ENCODE measurements at places on chromosomes 2 and 18.

DNA sequence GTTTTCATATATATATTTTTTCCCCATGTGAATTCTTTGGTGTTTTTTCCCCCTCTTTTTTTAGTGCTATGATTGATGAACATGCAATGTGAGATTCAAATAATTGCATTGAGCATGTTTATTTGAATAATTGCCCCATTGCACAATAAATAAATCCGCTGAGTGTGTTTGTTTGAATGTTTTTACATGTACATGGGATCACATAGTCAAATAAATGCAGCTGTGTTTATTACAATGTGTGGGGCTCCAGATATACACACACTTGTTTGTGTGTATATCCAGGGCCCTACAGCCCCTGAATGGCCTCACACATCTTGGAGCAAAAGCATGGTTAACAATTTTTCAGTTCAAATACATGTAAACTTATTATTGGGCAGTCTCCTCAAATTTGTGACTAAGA is 134.5 kb downstream of the ZEB2 start:
- DNase-seq, result no peak

DNA sequence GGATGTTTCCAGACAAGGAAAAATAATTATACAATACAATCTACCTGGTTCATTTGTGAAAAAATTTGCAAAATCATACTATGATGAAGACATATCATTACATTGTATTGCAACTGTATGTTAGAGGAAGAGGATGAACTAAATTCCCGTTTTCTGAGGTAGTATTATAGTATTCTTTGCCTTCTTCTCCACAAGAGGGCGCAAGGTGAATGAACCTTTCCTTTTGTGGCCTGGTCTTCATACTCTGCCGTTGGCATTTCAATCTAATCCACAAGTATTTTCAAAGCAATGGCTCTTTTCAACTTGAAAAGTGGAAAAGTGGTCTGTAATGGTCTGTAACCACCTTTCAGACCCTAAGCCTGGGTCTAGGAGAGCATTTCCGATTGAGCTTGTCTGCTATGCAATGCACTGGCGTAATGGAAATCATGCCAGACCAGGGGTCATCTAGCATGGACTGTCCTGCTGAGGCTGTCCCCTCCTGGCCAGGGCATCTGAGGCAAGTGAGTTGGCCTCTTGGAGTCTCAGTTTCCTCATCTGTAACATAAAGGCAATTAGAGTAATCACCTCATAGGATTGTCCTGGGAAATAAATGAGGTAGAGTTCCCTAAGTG is 30.8 kb upstream of the ZNF396 start:
- no peak for DNase-seq

DNA sequence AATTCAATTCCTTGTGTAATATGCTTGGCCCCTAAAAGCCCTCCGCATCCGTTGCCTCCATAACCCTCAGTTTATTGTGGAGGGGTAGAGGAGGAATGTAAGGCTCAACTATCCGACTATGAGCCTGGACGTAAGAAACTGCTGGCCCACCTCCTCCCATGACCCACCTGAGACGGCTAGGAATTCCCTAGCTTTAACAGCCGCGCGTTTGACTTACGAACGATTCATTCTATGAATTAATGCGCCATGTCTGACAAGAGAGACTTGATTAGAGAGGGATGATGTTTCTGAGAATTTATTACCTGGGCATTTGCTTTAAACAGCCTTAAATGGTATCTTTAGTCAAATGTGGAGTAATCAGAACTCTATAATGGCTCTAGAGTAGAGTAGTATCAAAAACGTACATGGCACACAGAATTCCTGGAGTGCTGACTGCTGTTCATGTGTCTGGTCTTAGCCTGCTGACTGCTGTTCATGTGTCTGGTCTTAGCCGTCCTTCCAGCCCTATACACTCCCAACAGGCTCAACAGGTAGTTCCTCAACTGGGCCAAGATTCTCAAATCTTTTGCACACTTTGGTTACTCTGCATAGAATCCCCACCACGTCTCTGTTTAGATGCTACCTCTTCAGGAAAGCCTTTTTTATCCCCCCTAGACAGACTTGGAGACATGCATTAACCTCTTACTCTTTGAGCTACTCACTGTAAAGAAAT is 899 bp upstream of the GFPT1 start:
- no peak for DNase-seq

- DNase-seq, result no peak
Observed at GRCh38 chr2:65185012-65185411, 42.6 kb upstream of the ACTR2 start.

DNA sequence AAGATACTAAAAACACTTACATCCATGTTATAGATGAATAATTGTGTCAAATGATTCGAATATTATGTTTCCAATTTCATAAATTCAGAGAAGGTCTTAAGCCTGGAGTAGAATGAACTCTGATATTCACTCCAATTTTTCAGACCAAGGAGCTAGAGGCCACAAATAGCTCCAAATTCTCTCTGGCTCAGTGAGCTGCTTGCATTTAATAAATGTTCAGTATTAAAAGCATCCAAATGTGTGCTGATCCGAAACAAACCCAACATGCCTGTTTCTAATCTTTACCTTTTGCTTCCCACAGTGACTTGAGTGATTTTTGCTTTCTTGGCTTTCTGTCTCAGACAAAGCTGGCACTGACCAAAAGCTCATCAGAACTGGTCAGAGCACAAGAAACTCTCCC is 291.4 kb downstream of the CCDC85A start:
- DNase-seq, result no peak

DNA sequence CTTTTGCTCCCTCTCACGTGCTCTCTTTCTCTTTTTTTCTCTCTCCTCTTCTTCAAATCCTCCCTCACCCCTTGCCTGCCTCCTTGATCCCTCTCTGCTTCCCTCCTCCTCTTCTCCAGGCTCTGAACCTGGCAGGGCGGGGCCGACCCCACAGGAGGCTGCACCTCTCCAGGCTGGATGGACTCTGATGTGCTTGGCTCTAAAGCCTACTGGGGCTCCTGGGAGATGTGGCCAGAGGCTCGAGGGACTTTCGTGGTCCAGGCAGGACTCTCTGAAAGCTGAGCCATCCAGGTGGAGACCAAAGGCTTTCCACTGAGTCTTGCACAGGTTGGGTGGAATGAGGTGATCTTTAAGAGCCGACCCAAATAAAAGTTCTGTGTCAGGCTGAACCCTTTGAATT is 25.4 kb downstream of the DYSF start:
- no peak for DNase-seq

DNA sequence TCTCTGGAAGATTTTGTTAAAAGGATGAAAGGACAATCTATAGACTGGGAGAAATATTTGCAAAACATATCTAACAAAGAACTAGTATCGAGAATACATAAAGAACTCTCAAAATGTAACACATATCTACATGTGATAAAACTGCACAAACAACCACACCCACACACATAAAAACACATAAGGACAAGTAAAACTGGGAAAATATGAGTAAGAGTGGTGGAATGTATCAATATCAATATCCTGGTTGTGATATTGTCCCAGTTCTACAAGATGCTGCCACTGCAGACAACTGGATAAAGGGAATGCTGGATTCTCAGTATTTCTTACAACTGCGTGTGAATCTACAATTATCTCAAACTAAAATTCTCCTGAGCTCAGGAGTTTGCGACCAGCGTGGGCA is 9.3 kb downstream of the VPS4B start:
- no peak for DNase-seq

- DNase-seq, result no peak
Observed at GRCh38 chr2:18267501-18267900, 293.0 kb downstream of the RDH14 start.

DNA sequence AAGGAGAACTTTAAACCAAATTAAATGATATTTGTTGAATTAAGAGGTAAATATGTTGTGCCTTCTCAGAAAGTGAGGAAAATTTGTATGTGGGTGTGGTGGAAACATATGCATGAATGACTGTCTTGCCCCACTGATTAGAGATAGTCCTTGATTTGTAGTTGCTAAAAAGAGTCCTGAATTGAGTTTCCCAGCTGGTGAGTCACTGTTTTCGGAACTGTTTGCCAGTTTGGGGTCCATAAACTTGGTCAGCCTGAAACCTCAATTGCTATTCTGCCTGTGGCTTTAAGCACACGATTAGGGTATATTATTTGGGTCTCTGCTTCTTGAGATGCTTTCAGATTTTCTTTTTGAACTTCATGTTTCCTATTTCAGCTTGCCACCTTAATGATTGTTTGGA is 53.3 kb downstream of the PIKFYVE start:
- DNase-seq, result no peak

DNA sequence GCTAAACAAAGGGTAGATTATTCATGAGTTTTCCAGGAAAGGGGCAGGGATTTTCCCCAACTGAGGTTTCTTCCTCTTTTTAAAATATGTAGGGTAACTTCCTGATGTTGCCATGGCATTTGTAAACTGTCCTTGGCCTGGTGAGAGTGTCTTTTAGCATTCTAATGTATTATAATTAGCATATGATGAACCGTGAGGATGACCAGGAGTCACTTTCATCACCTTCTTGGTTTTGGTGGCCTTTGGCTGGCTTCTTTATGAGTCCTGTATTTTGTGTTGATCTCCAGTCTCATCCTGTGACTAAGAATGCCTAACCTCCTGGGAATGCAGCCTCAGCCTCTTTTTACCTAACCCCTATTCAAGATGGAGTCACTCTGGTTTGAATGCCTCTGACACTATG is 391.0 kb upstream of the LINC00305 start:
- no peak for DNase-seq

GRCh38 chr18:37253394-37254235 is 312.0 kb downstream of the CELF4 start:
- no peak for DNase-seq

- no peak for DNase-seq
Observed at GRCh38 chr2:168277276-168277675, 29.9 kb upstream of the STK39 start.

- no peak for DNase-seq
Observed at GRCh38 chr18:47831351-47831750, 99.1 kb downstream of the SMAD2 start.

- no peak for DNase-seq
Observed at GRCh38 chr18:13984080-13984479, 68.7 kb upstream of the MC2R start.

GRCh38 chr18:74219056-74219455 is 70.7 kb downstream of the TIMM21 start:
- DNase-seq, result no peak

- no peak for DNase-seq
Observed at GRCh38 chr2:23198316-23199114, 186.5 kb upstream of the KLHL29 start.

DNA sequence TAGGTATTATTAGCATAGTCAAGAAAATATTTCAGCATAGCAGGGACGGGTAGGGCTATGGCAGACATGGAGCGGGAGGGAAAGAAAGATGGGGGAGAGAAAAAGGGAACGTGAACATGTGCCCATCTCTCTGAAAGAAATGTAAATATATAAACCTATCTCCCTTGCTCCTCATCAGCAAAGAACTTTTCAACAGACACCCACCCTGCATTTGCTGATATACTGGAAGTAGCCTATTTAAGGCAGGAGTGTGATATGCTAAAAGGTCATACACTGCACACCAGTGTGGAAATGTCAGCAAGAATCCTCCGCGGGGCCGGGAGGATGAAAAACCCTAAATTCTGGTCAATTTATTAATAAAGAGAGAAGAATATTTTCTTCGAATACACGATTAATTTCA is 1.7 kb downstream of the MBOAT2 start:
- DNase-seq, result no peak

DNA sequence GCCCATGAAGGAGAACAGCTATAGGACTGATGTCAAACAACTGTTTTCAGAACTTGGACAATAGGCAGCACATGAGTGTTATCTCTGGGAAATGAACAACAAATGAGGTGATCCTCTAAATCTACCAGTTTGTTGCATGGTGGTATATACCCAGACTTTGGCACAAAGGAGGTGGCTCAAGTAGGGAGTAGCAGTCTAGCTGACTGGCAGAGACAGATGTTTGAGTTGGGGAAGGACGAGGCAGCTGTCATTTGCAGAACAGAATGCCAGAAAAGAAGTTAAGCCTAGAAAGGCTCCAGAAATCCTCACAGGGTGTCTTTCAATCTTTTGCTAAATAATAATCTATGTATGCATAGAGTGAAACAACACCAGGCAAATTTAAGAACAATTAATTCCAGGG is 47.4 kb downstream of the RPE start:
- no peak for DNase-seq

DNA sequence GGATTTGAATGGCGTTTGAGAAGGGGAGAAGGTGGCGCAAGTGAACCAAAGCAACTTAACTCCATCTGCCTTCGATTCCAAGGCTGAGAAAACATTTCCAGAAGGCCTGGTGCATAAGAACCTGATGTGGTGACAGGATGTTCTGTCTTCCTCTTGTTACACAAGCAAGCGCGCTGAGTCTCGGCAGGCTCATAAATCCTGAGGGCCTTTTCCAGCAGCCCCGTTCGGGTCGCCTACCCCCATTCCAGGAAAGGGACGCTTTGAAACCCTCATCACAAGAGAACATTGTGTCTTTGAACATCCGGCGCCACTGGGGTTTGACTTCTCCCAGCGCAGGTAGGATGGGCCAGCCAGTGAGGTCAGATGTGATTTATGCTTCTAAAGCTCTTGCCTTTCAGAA is 403.5 kb downstream of the SETBP1 start:
- DNase-seq, result no peak

- no peak for DNase-seq
Observed at GRCh38 chr2:75317802-75318201, 118.5 kb upstream of the TACR1 start.

- DNase-seq, result no peak
Observed at GRCh38 chr2:218091746-218092145, 22.7 kb downstream of the RUFY4 start.

DNA sequence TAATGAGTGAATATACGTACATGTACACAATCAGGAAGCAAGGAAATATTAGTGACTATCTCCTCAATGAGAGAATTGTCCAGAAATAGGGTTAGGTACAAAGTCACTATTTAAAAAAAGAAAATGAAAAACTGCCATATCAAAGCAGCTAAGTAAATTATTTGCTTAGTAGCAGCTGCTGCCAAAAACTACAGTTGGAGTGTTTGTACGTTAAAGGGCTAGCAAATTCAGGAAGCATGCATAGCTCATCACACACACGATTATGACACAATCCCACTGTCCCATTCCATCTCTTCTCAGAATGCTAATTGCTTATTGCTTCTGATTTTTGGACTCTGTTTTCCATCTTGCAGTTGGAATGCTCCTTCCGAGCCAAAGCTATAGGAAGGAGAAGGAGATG is 2012.5 kb upstream of the LRRTM1 start:
- DNase-seq, result no peak
